Central memory CD4-positive, alpha-beta T cell (primary cell): ENCODE measurements at places on chromosomes 2 and 18.

GRCh38 chr18:62612289-62612645, 89.4 kb downstream of the ZCCHC2 start:
- DNase-seq, result no peak

DNA sequence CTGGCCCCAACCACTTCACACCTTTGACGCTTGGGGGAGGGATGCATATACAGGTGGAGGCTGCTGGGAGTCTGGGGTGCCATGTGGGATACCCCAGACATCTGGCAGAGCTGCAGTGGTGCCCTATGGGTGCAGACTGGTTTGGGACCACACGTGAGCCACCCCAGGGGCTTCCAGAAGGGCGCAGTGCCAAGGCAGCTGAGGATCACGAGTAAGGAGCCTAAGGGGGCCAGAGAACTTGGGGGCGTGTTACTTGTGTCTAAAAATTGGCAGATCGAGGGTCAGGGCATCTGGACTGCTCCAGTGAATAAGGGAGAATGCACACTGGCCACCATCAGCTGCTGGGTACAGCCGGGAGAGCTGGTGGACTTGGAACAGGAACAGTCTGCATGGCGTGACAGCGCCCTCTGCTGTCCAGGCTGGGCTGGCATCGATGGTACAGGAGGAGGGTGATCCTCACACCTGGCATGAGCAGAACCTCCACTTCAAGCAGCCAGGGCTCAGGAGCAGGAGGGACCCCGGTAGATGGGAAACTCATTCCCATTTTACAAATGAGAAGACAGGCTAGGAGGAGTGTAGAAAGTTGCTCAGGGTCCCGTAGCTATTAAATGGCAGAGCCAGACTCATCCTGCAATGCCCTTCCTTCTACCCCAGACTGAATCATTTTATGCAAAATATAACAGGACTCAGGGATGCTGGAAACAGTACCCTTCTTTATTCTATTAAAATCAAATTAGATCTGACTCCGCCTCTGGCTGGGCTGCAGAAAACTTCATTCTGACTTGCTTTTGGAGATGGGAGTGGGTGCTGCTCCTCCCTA, 60.4 kb downstream of the ATOH8 start:
- DNase-seq, result peak; percentile 57

DNA sequence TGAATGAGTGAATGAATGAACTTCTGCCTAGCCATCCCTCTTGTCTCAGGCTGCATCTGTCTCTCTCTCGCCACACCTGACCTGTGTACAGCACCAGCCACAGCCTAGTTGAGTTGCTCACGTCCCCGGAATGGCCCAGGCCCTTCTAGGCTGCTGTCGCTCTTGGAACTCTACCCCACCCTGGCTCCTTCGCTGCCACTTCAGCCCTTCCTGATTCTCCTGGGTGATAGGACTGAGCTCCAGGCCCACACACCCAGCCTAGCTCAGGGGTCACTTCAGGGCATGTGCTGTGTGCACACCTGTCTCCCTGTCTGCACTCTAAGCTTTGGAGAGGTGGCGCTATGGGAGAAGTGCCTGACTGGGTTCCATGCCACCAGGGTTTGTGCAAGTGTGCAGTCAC, 236.6 kb downstream of the GLI2 start:
- no peak for DNase-seq

GRCh38 chr2:134070281-134070741, 183.6 kb upstream of the MGAT5 start:
- DNase-seq, result no peak

DNA sequence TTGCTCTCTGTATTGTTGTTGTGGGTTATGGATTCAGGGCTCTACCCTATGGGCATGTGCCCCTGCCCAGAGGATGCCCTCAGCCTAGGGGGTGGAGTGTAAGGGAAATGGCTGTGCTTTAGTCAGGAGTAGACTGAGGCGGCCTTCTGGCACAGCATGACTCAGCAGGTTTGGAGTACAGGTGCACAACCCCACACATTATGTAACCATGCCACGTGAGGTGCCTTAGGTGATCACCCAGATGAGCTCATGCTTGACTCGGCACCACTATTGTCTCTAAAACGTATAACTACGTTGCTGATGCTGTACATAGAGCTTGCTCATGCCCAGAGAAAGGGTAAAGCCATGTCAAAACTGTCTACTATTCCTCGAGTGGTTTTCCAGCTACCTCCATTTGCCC, 48.3 kb upstream of the ZC3H15 start:
- DNase-seq, result no peak

DNA sequence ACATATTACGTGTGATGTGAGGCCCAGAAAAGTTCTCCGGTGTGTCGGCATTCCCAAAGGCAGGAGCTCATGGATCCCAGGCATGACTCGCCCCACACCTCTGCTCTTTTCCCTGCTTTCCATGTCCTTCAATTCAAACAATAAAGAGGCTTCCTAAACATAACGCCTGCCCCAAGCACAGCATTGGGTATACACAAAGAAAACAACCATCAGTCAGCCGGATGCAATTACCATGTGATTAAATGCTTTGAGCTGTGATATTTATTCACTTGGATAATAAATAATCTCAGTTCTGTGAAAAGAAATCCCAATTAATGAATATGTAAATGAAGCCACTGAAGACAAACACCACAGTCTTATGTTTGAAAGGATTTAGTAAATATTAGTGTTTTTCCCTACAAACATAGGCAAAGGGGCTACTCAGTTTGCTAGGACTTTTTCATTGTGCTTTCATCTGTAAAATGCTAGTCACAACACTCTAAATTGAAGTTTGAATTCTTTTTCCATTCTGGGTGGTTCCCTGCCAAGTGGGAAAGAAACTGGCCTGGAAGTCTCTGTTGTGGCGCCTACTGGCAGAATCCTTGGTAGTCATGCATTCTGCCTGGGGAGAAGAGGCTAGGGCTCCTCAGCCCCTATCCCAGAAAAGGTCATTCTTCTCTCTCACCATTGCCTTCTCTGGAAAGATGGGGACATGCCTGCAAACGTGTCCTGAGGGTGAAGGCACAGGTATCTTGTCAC, 144.7 kb downstream of the COL6A3 start:
- no peak for DNase-seq

DNA sequence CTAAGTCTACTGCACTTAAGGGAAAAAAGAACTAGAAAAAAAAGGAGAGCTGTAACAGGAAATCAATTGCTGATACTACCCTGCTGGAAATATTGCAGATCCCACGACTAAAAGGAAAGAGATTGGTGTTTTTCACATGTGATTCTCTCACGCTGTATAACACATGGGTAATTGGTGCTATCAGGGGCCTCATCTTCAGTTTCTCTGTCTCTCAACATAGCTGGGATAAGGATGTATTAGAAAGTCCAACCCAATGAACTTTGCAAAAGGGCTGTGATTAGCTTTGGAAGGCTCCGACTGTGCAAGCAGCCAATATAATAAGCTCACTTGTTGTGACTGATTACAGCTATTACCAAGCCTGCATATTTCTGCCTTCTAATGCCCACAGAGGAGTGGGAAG, 133.4 kb downstream of the NRP2 start:
- DNase-seq, result no peak

- no peak for DNase-seq
Measured at GRCh38 chr2:65026704-65027464, 29.3 kb upstream of the CEP68 start.

GRCh38 chr2:199019898-199020507, 437.7 kb downstream of the SATB2 start:
- DNase-seq, result no peak

DNA sequence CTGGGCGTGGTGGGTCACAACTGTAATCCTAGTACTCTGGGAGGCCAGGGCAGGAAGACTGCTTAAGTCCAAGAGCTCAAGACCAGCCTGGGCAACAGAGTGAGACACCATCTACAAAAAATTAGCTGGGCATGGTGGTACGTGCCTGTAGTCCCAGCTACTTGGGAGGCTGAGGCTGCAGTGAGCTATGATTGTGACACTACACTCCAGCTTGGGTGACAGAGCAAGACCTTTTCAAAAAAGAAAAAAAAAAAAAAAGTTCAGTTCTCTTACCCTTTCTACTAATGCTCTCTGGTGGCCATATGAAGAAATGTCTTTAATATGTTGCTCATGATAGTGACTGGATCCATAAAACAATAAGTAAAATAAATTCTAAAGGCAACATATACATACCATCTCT, 14.9 kb downstream of the TYW5 start:
- DNase-seq, result no peak

GRCh38 chr18:8928847-8929780, 173.4 kb upstream of the NDUFV2 start:
- no peak for DNase-seq

DNA sequence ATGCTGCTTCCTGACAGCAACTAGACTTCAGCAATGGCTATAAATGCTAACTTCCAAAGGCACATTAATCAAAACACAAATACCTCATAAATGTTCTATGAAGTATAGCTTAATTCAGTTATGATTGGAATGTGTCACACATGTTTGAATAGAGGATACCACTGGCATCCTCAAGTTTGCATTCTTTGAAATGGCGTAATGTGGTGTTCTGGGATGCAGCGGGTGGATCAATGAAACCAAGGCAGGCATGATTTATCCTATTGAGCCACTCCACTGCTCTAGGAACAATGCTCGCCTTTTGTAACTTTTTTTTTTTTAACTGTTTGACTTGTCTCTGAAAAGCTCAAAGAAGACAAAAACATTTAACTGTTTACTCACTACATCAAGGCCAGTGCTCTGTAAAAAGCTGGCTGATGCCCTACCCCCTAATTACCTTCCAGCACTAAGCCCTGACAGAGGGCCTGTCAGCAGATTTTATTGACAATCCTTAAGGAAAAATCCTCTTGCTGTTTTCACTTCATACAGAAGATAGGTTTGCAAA, 278.8 kb upstream of the SESTD1 start:
- no peak for DNase-seq

GRCh38 chr18:27750014-27750413, 426.9 kb downstream of the CDH2 start:
- DNase-seq, result no peak

- DNase-seq, result no peak
Measured at GRCh38 chr2:100929147-100929546, 72.9 kb upstream of the RPL31 start.

DNA sequence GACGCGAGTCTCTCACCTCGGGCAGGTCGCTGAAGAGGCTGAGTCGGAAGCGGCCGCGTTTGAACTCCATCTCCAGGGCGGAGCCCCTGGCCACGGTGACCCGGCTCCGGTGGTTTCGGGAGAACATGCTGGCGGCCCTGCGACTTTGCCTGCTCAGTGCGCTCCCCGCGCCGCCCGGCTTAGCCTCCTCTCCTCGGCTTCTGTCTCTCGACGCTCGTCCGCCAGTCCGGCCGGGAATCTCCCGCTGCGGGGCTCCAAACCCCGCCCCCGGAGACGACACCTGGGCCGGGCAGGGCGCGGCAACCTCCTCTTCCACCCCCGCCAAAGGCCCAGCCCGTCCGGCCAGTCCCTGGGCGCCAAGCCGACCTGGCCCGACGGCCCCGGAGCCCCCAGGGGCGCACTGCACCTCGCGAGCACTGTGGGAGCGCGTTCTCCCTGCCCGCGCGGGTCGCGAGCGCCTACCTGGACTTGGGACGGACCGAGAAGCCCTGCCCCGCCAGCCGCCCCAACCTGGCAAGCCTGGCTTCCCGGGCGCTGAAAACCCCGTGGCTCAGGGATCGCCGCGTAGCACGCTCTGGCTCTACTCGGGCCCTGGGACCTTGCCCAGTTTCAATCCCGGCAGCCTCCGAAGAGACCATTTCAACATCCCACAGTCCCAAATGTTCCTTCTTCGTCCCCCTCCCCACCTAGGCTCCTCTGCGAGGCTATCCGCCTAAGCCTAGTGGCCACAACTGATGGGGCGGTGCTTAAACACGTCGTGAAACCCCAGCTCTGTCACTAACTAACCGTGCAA, at the start of gene RTKN:
RTKN (minus strand) TSS at position 248 of the 793 bp plus-strand sequence; CDS start at position 127, 121 bp downstream.
- no peak for DNase-seq

DNA sequence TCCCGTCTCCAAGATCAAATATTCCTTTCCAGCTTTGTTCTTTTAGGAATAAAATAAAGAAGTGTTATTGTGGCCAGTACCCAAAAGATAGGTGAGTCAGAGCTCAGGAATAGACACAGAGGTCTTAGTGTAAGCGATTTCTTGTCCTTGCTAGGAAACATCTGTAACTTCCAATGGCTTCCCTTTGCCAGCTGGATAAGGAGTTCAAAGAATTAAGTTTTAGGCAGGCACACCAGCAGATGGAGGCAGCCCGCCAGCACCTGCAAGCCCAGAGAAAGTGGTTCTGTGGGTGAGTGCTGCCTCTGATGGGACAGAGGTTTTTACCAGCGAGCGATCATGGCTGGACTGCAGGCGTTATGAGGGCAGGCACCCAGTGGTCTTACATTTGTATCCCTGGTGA, 125.4 kb downstream of the MGAT5 start:
- no peak for DNase-seq

DNA sequence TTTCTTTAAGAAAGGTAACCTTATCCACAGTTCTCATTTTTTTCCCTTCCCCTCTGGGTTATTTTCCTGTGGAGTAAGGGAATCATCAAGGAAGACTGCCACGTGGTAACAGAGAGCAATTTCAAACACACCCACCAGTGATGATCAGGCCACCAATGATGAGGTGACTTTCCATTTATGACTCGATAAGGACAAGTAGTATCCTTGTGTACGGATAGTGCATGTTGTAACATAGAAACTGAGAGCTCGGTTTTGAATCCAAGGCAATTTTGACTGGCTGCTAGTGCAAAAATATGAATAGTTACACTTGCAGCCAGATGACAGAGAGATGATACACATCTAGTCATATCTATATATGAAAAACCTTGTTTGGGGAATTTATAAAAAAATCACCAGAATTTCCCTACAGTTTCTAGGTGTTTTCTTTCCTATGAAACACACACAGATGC, 143.6 kb upstream of the TCF4 start:
- DNase-seq, result no peak

GRCh38 chr2:192498747-192499146, 304.0 kb upstream of the TMEFF2 start:
- DNase-seq, result no peak

DNA sequence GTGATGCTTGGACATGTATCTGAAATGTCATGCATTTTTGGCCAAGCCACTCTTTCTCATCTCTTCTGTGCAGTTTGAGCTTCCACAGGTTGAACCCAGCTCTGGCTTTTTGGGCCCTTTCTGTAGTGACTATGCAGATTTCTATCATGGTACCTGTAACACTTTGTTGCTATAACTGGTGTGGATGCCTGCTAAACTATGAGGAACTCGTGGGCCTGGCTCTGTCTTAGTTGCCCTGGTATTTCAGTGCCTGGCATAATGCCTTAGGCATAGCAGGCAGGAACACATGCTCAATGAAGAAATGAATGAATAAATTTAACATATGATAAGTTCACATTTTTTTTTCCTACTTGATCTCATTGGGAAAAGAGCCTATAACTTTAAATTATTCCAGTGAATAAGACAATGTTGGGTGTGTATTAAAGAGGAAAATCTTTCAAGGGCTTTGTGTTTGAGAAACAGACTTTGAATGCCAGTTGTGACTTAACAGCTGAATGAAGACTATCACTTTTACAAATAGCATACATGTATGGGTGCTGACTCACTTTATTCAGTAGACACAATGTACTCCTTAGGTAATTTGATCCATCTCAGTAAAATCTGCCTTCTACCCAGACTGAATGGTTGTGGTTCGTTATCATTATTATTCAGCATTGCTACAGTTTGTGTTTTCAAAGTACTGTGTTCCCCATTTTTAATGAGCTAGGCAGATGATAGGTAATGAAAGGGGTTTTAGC, 86.4 kb upstream of the MAP4K3 start:
- DNase-seq, result no peak
